ENCODE measurements at places on chromosomes 16 and 17.

GRCh38 chr16:87172632-87173031 lies 144.6 kb downstream of the C16orf95 start:
- no peak for DNase-seq

DNA sequence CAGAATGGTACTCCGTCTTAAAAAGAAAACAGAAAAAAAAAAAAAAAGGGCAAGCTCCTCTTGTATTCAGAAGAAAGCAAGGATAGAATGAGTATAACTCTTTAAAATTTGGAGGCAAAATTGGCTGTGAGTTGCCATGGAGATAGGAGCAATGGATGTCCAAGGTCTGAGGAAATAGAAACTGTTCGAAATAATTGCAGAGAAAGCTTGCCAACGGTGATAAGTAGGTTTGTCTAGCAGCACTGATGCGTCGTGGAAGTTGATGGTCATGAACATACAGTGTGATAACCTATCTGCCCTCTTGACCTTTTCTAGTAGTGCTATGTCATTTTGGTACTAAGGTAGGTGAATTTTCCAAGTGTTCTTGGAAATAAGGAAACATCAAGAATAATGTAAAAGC lies 3.0 kb downstream of the MOSMO start:
- no peak for DNase-seq

DNA sequence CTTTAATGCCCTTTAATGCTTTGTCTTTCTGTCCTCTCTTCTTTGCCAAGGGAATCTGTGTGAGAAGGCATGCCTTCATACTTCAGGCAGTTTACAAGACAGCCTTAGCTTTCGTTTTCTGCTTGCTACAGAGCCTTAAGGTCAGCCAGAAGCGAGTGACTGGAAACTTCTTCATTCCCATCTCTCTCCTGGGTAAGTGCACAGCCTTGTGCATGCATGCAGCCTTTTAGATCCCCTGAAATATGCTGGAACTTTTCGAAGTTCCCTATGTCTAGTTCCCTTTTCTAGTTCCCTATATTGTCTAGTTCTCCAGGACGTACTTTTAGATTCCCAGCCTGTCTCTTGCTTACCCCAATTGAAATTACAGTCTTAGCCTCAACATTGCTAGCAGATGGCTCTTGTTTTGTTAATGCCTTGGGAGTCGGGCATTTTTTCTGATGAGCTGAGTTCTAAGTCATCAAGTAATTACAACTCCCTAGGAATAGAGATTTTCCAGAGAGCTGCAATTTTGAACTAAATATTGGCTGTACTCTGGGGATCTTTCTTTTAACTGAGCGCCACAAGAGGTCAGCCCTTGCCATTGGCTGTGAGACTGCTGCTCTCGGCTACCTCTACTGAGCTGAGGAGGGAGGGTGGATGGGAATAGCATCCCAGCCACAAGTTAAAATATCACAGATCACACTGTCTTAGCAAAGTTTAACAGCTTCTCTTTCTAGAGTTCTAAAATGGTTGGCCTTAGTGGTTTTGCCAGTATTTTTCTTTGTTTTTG lies 22.7 kb upstream of the PPM1D start:
- DNase-seq, result no peak

GRCh38 chr17:50046179-50046578 lies 9.7 kb upstream of the ITGA3 start:
- DNase-seq, result no peak

DNA sequence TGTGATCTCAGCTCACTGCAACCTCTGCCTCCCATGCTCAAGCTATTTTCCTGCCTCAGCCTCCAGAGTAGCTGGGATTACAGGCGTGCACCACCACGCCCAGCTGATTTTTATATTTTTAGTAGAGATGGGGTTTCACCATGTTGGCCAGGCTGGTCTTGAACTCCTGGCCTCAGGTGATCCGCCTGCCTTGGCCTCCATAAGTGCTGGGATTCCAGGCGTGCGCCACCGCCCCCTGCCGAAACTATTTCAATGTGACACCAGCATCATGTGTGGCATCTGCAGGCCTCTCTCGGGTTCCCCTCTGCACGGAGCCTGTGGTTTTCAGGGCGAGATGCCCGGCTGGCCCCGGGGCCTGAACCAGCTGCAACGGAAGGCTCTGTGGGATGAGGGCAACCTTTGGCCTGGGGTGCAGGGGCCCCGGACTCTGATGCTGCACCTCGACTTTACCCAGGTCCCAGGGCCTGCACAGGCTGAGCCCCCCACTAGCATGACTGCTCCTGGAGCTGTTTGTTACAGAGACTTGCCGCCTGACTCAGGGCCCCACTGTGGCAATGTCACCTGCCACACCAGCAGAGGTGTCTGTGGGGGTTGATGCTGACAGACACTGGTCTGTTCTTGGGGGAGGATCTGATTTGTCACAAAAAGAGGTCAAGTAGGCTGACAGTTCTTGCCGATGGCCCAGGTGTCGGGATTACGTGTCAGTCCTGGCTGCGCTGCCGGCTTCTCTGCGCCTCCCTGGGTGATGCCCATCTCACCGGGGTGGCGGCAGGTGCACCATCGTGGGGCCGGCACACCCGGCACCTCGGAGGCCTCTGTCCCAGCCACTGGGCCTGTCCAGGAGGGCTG lies 8.6 kb upstream of the TEX19 start:
- peak; percentile 64 for DNase-seq

DNA sequence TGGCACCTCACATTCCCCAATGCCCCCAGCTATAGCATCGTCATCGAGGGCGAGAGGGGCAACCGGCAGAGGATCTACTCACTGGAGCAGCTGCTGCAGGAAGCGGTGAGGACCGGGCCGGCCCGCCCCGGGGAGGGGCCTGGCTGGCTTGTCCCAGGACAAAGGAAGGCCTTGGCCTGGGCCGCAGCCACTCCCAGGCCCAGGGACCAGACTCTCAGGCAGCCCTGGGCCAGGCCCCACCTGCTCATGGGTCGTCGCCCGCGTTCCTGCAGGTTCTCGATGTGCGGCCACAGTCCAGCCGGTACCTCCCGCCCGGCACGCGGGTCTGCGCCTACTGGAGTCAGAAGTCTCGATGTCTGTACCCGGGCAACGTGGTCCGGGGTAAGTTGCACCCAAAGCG lies 53.4 kb downstream of the ACTG1 start:
- DNase-seq, result no peak

DNA sequence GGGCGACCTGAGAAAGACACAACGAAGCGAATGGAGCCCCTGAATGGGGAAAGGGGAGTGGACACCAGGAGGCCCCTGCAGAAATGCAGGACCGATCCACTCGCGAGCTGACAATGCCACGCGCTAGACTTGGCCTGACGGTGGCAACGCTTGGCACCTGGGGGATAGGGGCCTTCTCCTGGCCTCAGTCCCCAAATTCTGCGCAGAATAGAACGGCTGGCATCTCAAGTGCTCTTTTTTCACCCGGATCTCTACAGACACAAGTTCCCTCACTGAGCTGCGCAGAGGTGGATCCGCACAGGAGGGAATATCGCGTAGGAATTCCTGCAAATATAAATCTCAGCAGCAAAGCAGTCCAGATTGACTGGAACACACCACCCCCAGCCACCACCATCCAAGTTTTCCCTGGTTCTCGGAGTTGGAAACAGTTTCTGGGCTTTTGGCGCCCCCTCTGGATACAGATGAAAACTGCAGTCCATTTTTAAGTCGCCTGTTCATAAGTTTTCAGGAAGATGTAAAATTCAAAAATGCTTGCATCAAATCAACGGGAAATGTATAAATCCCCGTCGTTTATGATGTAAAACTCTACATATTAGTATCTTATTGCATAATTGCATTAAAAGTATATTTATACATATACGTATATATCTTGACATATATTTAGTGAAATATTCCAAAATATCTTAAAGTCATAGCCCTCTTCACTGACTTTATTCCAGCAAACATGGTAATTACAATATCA lies 2.3 kb upstream of the SOX9 start:
- no peak for DNase-seq

GRCh38 chr17:27975146-27976011 lies 67.1 kb upstream of the NLK start:
- no peak for DNase-seq

DNA sequence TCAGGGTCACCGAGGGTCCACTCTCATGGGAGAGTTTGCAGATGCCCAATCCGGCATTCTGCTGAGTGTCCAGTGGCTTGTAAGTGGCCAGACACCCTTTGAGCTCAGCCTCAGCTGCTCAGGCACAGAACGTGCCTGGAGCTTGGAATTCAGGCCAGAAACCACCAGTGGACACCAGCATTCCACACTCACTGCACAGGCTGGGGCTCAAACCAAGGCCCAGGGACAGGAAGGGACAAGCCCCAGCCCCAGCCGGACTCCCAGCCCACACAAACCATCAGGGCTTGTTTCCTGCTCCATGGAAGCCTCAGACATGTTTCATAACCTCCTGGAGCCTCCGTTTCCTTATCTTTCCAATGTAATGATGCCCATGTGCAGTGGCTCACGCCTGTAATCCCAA lies 5.0 kb upstream of the NPRL3 start:
- no peak for DNase-seq

- DNase-seq, result no peak
These were observed 80.4 kb downstream of the KLHDC4 start for GRCh38 chr16:87685405-87685755.

DNA sequence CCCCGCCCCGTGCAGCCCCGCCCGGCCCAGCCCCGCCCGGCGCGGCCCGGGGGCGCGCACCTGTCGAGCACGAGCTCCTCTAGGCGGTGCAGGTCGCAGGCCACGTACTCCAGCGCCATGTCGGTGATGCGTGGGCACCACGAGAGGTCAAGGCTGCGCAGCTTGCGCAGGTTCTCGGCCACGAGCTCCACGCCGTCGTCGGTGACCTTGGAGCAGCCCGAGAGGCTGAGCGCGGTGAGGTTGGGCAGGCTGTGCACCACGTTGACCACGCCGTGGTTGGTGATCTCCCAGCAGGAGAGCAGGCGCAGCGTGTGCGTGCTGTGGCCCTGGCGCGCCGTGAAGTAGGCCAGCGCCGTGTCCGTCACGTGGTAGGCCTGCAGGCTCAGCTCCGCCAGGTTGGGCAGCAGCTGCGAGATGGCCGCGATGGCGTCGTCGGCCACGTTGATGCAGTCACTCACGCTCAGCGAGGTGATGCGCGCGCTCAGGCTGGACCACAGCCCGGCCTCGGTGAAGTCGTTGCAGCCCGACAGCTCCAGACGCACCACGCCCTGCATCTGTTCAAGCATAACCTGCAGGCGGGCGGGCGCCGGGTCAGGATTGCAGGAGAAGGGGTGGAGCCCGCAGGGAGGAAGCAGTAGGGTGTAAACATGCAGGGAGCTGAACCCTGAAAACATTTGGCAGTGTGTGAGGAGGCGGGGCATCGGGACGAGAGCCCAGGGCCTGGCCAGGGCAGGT lies 5.3 kb upstream of the WDR24 start:
- DNase-seq, result peak; percentile 74

DNA sequence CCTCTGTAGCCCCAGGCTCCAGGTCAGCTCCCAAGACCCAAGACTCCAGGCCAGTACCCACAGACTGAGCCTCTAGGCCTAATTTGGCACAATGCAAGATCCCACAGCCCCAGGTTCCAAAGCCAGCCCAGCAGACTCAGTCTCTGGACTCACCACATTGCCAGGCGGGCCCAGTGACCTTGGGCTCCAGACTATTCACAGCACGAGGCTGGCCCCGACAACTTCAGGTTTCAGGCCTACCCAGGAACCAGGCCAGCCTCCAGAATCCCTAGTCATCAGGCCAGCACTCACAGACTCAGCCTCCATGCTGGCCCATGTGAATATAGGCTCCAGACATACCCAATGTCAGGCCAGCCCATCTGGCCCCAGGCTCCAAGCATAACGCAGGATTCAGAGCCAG lies 103.8 kb downstream of the CEP112 start:
- DNase-seq, result no peak

- DNase-seq, result no peak
These were observed 11.8 kb downstream of the PRCD start for GRCh38 chr17:76551685-76552084.

- DNase-seq, result no peak
These were observed 275.1 kb upstream of the HSBP1 start for GRCh38 chr16:83532634-83533033.

GRCh38 chr16:83837566-83837965 lies 29.8 kb downstream of the HSBP1 start:
- DNase-seq, result no peak

DNA sequence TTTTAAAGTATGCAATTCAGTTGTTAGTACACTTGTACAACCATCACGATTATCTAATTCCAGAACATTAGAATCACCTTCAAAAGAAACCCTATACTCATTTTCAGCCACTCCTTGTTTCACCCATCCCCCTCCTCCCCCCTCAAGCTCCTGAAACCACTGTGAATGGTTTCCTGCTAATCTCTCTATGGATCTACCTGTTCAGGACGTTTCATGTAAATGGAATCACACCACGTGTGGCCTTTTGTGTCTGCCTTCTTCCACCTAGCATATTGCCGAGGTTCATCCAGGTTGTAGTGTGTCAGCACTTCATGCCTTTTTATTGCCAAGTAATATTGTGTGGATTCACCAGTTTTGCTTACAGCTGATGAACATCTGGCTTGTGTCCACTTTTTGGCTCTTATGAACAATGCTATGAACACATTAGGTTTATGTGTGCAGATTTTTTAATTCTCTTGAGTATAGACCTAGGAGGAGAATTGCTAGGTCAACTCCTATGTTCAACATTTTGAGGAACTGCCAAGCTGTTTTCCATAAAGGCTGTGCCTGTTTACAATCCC lies 17.8 kb downstream of the EIF4A3 start:
- DNase-seq, result no peak

DNA sequence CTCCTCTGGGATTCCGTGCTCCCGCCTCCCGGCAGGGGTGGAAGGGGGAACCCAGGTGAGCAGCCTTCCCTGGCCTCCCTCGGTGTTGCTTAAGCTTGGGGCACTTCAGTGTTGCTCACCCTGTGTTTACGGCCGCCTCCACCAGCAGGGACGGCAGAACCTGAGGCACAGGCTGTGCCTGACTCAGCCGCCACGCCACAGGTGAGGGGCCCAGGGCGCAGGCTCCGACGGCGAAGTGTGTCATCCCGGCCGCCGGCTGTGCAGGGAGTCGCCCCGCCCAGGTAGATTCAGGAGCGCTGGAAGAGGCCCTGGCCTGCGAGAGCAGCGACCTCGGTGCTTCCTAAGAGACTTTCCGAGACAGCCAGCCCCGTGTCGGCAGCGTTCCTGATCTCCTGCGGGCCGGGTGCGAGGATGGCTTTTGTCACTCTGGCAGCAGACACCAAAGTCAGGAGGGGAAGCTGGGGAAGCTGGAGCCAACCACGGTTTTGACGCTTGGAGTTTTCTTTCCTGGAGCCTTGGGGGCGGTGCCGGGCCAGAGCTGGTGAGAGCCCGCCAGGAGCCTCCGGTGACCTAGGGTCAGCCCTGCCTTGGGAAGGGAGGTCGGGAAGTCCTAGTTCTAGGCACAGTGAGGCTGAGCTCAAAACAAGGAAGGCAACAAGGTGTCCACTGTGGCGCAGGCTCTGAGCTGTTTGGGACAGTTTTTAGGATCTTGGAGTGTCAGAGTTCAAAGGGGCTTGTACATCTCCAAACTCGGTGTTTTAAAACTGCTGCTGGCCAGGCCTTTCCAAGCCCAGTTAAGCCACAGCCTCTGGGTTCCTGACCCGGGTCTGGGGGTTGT lies 2.1 kb downstream of the GSE1 start:
- peak; percentile 73 for DNase-seq

- DNase-seq, result no peak
These were observed 45.9 kb downstream of the SREBF1 start for GRCh38 chr17:17790637-17791464.
